ENCODE measurements at places on chromosomes 3 and 15. TPM values are rescaled to one million over a fixed set of nuclear protein-coding genes. Genes with fewer than 3 reads are reported as not detected.

DNA sequence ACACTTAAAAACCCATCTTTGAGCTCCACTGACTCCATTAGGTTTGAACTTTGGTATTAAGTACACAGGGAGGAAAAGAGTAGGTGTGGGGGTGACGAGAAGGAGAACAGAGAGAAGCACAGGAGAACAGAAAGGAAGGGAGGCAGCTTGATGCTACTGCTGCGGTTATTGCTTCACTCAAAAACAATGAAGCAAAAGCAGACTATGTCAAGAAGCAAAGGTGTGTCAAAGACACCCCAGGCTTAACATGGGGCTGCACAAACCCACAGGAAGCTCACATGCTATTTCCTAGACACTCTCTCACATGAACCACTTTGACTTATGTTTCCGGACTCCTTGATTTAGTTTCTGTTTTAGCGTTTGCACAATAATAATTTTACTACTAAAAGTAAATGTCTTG, 961.0 kb upstream of the CFAP20DC start:
- no peak for DNase-seq

GRCh38 chr15:89406940-89407607, 72.5 kb upstream of the POLG start:
- no peak for DNase-seq

GRCh38 chr3:124492824-124493223, 237.4 kb upstream of the UMPS start:
- peak; percentile 5 for DNase-seq

- DNase-seq = no peak
These were observed 72.3 kb upstream of the ICE2 start for GRCh38 chr15:60551147-60551780.

- no peak for DNase-seq
These were observed 51.6 kb downstream of the CHDH start for GRCh38 chr3:53794597-53794996.

GRCh38 chr3:61608711-61609110, 47.3 kb downstream of the PTPRG start:
- no peak for DNase-seq

DNA sequence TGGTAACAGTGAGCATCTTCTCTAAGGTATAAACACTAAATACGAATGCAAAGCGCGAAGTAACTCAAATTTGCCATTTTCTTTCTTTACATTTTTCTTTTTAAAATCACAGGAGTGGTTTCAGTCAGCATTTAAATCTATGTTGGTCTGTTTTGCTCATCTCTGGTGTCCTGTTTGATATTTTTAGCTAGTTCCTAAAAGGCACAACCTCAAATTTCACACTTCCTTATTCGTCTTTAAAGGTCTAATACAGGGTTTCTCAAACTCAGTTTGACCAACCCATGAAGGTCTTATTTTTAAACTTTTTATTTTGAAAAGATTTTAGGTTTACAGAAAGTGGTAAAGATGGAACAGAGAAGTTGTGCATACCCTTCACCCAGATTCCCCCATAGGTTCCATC, 201.1 kb downstream of the MAGI1 start:
- no peak for DNase-seq

DNA sequence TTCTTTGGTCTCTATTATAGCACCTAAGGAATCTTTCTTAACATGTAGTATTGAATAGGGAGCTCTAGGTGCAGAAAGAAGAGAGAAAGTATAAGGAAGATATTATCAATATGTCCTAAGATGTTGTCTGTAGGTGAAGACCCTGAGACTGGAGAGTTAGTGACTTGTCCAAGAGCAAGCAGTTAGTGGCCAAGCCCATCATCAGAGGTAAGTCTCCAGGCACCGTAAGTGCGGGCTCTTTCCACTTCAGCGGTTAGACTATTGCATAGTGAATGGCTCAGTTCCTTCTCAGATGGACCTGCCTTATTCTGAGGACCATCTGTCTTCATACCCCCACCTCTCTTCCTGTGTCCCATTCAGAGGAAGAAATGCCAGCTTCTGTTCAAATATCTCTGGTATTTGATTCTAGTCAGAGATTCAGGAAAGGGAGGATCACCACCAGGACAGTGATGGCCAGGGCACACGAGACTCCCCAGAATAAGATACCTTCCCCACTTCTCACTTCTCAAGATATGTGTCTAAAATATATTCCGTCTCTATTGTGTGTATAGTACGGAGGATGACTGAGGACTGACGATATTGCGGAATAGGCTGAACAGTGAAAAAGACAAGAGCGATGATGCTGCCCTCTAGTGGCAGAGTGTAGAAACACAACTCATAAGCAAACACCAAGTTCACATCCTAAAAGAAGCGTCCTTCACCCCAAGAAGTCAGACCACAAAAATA, 19.1 kb upstream of the ADGRG7 start:
- peak; percentile 90 for DNase-seq

GRCh38 chr3:78003090-78003489, 963.2 kb downstream of the ROBO2 start:
- DNase-seq = no peak

DNA sequence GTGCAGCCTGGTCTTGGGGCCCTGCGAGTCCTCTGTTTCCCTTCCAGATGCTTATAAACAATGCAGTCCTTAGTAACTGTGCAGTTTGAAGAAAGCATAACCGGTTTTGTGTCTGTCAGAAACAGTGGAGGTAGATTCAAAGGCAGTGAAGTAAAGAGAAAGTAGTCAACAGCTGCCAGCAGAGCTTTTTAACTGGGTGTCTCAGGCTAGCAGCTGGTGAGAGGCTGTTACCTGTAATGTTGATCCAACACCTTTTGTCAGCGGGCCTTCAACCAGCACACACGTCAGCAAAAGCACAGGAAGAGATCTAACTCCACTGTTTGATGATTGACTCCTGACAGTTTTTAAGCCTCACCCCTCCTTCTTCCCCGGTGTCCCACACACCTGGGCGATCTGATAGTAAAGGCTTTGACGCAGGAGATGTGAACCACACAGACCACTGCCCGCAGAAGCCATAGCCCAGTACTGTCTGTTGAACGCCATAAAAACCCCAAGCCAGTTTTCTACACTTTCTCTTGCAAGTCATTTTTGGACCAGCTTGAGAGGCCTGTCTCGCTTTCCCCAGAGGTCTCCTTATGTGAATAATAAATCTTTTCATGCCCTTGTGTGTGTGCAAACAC, 178.0 kb downstream of the FMN1 start:
- DNase-seq = no peak

DNA sequence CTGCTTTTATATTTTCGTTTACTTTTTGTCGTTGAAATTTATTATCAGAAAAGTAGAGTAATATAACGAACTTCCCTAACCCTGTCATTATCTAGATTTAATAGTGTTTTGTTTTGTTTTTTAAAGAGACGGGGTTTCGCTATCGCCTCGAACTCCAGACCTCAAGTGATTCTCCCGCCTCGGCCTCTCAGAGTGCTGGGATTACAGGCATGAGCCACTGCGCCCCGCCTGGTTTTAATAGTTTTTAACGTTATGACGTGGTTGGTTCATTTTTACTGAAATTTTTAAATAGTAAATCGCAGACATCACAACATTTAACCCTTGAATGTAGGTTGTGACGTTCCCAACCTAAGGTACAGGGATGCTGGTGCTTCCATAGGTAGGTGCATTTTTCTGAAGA, 1.0 kb downstream of the NGRN start:
- DNase-seq = peak; percentile 29

GRCh38 chr15:72797834-72798233, 14.3 kb upstream of the ADPGK start:
- no peak for DNase-seq

DNA sequence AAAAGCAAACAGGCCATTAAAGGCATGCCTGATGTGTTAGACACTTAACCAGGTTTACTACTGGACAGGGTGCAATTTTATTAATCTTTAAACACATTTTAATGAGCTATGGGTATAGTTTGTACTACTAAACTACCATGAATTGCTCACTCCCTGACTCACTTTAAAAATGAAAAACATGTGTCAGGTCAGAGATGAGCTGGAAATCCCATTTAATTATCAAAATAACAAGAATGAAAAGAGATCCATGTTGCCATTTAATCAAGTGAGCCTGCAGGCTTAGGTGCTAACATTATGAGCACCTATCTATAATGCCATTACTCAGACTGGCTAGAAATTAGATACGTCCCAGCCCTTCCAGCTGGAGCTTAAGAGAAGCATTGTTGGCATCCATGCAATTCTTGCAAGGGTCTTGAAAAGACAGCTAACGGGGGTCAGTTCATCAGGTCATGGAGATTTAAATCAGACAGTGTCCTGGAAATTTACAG, 224.4 kb downstream of the THRB start:
- DNase-seq = peak; percentile 41

- DNase-seq = no peak
These were observed 28.1 kb downstream of the RNU5B-1 start for GRCh38 chr15:65332391-65333147.

DNA sequence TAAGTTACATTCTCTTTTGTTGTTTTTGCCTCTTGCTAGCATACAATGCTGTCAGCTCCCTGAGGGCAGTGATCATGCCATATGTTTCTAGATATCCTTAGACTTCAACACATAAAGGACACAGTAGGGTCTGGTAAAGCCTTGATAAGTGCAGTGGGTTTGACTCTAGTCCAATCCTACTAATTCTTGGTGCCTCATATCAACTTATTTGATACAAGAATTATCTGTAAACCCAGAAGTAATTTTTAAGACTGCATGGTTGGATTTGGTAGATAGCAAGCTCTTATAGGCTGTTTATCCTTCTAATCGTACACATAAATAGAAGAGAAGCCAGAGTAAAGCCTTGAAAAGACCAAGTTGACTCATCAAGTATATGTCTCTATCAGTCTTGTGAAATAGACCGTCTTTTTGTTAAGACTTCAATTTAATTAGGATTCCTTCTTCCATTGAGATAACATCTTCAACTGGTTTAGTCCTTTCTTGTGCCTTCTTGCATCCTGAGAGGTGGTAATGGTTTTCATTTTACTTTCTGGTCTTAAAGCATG, 265.6 kb upstream of the CDIN1 start:
- DNase-seq = no peak

DNA sequence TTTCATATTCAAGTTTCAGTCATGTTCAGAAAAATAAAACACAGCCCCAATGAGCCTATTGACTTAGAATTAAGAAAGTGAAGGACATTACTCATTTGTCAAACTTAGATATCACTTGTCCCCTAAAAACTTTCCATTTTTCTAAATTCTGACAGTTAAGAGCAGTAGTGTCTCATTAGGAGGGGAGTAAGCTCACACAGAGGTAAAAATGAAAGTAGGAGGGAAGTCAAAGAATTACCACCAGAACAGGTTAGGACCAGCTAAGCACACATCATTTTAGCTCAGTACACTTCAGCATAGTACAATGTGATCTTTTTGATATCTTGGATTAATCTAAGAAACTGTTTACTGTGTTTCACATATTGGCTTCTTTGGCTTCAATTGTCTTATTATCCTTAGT, 64.3 kb downstream of the OSTN start:
- DNase-seq = no peak

The FBXL2 gene
- 14.0 TPM for total RNA-seq

The CCDC54 gene
- total RNA-seq = not detected

The NEIL1 gene
- 22.7 TPM for total RNA-seq

The SCN11A gene
- 2.3 TPM for total RNA-seq

The MAPKBP1 gene
- total RNA-seq = 22.8 TPM

The PRSS50 gene
- not detected for total RNA-seq

The COL6A5 gene
- not detected for total RNA-seq

The DNAH12 gene
- total RNA-seq = 0.21 TPM
